Stimulated activated CD4-positive, alpha-beta T cell treated with anti-CD3 and anti-CD28 coated beads, TNF-alpha, amount 100 ng/mL, for 4 hours (primary cell): ENCODE measurements at places on chromosomes 5 and 9.

GRCh38 chr5:22390888-22391287, 462.3 kb downstream of the CDH12 start:
- DNase-seq, result no peak

DNA sequence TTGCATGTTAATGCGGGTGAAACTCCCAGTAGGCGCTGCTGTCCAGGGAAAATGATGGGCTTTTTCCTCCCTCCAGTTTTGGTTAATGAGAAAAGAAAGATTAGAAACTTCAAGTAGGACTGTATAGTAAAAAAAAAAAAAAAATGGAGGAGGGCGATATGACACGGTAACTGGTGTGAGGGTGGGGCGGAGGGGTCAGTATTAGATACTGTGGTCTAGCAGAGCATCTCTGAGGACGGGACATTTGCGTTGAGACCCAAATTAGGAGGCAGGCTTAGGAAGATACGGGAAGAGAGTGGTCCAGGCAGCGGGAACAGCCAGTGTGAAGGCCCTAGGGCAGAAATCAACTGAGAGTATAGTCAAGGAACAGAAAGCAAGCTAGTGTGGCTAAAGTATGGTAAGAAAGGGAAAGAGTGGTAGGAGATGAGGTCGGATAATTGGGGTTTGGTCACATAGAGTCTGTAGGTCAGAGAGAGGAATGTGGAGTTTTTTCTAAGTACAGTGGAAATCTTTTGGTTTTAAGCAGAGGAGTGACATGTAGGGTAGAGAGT, 707 bp downstream of the RMND5B start:
- DNase-seq, result no peak

- DNase-seq, result no peak
Measured at GRCh38 chr5:54251981-54252380, 58.4 kb downstream of the ARL15 start.

DNA sequence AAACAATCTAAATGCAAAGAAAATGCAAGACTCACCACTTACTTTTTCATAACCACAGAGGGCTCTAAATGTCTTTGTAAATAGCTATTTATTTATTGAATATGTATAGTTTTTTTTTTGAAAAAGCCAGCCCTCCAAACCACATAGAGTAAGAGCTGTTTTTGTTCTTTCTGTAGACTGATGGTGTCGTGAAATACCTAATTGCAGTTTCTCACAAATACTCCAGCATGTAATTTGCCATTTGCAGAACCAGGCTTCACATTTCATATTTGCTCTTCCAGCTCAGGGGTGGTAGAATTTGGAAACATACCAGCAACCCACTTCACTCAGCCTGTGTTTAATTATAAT, 159.8 kb downstream of the TMC1 start:
- no peak for DNase-seq

GRCh38 chr9:76887951-76888350, 18.0 kb downstream of the PRUNE2 start:
- no peak for DNase-seq

GRCh38 chr5:172931001-172931536, 28.2 kb upstream of the RPL26L1 start:
- DNase-seq, result no peak

DNA sequence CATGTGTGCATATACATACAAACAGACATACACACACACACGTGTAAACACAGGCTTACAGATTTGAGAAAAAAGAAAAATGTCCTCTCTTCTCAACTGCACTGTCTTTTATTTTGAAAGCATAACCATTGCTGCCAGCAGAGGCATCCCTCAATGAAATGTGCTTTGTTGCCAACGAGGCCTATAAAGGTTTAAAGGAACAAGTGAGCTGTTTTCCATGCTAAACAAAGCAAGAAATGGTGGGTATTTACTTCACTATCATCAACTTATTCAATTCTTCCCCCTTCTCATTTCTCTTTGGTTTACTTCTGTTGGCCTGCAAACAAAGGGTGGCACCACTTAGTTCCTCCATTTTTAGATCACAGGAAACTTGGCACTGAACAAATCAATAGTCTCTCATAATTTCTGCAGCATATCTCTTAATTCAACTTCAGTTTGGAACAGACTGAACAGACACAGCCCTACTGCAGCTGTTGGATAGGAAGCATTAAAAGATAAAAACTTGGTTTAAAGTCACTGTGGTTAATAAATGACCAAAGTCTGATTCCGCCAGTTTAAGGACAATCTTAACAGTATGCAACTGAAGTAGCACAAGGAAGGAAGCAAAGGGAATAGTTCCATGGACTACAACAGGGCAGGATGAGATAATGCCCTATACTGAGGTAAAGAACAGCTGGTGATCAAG, 21.7 kb downstream of the TTC33 start:
- no peak for DNase-seq

DNA sequence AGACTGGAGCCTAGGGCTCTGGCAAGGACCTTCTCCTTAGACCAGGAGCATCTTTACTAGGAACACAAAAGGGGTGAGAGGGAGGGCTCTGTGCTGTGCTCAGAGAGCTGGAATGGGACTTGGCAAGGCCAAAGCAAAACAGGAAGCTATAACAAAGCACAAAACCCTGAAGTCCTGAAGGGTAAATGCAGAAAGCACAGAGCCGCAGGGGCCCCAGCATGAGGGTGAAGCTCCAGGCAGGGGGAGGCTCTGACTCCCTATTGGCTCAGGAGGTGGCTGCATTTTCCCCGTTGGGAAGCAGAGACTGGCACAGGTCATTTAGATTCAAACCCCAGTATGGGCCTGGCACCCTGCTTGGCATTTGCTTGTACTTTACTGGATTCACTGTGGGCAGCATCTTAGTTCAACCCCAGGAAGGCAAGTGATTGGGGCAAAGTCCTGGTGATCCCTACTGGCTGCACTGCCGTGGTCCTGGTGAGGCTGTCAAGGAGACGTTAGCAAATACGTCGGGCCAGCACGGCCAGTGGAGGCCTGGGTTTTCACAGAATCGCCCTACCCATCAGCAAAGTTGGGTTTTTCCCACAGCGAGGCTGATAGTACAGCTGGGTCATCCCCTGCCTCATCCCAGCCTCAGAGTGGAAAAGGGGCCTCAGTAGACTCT, 46.3 kb downstream of the GGTA1 start:
- no peak for DNase-seq
